Stimulated activated CD4-positive, alpha-beta T cell treated with anti-CD3 and anti-CD28 coated beads, Interleukin-1b, Interleukin-23, amount 100 ng/mL, for 1 hour (primary cell): ENCODE measurements at places on chromosomes 3 and 15.

GRCh38 chr15:67095912-67096311, 30.5 kb downstream of the SMAD3 start:
- DNase-seq, result no peak

GRCh38 chr3:24604215-24604614, 109.6 kb upstream of the THRB start:
- no peak for DNase-seq

GRCh38 chr15:100090411-100090810, 251.4 kb downstream of the ADAMTS17 start:
- DNase-seq, result no peak

DNA sequence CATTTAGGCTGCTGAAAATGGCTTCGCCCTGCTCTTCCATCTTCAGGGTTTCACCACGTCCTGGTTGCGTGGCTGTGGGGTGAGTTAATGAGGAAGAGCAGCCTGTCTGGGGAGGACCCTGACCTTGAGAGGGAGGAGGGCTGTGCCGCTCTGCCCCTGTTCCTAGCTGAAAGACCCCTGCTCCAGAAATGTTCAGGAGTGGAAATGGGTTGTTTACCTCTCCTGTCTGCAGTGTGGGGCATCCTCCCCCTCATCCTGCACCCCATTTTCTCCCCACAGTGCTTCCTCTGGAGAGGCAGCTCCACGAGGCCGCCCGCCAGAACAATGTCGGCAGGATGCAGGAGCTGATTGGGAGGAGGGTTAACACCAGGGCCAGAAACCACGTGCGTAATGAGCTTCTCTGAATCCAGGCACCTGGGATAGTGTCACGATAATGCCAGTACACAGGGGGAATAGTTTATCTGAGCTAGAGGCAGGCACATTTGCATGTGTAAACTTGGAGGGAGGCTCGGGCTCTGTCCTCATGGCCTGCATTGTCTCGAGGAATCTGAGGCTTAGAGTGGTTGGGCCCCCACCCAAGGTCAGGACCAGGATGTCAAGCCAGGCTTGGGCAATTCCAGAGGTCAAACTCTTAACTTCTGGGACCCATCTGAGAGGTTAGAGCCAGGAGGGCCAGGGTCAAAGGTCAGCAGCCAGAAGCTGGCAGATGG, 4.0 kb downstream of the ANKDD1A start:
- DNase-seq, result no peak

- no peak for DNase-seq
Observed at GRCh38 chr15:47991357-47991756, 129.4 kb upstream of the SLC24A5 start.

GRCh38 chr15:52485290-52485689, 43.4 kb downstream of the MYO5A start:
- no peak for DNase-seq

DNA sequence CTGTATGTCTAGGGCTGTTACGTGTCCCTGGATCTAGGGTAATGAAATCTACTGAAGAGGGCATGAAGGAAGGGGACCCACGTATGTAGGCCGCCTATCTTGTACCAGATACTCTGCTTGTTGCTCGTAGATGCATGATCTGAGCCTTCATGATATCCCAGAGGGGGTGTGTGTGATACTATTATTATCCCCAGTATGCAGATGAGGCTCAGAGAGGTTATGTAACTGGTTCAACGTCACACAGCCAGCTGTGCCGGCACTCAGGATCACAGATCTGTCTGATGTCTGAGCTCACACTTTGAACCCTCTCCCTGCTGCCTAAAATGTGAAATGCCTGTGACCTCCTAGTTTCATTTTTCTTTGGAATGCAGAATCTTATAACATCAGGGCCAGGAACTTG, 36.2 kb upstream of the SEC13 start:
- no peak for DNase-seq

DNA sequence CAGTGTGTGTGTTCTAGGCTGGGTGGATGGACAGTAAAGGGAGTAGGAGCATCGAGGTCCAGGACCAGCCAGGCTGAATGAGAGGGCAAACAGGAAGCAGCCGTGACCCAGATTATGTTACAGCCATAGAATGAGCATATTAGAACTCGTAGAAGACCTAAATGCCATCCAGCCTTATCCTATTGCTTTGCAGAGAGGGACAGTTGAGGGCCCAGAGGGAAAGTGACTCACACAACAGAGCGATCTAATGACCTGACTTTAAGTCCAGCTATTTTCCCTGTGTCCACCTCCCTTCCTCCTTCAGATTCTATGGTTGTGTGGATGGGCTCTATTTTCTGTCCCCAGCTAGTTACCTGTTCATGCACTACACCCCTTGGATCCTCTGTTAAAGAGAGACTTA, 634.1 kb upstream of the TBL1XR1 start:
- DNase-seq, result no peak

DNA sequence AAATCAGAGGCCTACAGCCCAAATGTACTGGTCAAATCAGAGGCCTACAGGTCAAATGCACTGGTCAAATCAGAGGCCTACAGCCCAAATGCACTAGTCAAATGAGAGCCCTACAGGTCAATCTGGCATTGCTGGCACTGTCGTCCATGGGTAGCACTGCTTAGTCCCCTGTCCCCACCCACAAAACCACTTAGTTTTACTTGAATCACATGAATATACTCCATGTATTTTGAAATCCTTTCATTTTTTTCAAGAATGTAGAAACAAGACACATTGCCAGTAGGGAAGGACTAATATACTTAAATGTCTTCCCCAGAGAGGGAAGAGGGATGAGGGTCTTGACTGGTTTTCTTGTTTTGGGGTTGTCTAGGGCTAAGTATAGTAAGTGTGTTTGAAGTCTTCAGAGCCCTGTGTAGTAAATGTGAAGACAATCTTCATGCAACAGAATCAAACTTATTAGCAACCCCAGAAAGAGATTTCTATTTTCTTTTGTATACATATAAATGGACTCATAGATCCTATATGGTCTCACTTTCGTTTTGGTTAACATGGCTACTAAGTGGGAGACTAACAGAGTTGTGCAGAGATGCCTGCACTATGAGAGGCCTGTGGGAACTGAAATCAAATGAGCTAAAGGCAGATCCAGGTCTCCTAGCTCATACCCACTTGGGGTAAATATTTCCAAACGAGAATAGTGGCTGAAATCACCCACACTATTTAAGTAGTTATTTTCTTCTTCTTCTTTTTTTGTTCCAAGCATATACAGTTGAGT, 38.3 kb upstream of the DCUN1D1 start:
- no peak for DNase-seq
